ENCODE measurements at places on chromosomes 13 and 19. TPM values are rescaled to one million over a fixed set of nuclear protein-coding genes. Genes with fewer than 3 reads are reported as not detected.

DNA sequence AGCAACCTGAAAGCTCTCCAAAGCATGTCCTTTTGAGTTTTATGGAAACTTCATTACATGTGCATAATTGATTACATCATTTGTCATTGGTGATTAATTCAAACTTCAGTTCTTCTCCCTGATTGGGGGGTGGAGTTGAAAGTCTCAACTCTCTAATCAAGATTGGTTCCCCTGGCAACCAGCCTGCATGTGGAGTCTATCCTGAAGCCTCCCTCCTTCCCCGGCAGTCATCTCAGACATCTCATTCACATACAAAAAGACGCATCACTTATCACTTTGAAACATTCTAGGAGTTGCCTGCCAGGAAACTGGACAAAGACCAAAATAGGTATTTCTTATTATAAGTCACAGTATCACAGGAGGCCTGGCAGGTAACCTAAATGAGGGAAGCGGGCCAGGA, 50.5 kb downstream of the TEX26 start:
- DNase-seq, result no peak

GRCh38 chr19:1655987-1656608, 3.7 kb upstream of the TCF3 start:
- no peak for DNase-seq

DNA sequence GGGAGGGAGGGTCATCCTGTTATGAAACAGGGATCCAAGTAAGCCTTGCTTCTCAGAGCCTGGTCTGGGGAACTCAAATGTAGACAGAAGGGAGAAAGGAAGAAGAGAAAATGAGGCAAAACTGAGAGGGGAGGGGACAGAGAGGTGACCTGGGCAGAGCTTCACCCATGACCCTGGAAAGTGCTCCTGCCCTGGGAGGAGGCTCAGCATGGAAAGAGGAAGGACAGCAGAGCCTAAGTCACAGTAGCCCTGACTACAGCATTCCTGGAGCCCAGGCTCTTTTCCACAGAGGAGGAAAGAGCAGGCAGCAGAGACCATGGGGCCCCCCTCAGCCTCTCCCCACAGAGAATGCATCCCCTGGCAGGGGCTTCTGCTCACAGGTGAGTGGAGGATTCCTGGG, at the start of gene CEACAM3:
Gene CEACAM3 (plus strand): TSS at position 226 of the 400 bp plus-strand sequence. CDS start 91 bp downstream, at position 317.
- DNase-seq, result no peak

Gene EXOC3L2
- total RNA-seq, result not detected

DNA sequence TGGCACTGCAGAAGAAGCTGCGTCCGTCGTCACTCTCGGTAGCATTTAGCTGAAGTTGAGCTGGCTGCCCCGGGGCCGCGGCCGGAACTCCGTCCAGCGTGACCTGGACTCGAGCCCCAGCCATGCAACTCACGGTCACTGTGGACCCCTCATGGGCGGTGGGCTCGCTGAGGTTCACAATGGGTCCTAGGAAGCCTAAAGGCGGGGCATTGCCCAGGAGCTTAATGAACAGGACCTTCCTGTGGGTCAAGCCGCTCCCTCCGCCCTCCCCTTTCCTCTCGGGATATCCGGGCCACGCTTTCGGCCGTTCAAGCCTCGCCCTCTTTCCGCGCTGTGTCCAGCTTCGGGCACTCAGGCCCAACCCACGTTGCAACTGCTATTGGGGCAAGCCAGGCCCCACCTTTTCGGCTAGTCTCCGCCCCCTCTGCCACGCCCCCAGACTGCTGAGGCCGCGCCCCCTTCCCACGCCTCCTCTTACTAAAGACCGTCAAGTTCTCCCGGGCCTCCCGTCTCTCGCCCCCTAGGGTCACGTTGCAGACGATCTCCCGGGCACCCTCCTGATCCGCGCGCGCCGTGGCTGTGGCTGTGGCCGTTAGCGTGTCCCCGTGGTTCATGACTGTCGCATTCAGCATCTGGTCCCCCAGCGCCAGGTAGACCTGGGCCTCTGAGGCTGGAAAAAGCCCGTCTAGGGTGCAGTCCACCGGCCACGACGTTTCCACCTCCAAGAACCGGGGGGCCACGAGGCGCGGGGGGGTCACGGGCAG, 1.4 kb upstream of the RAVER1 start:
- peak; percentile 94 for DNase-seq

GRCh38 chr19:31181535-31181934, 167.7 kb downstream of the TSHZ3 start:
- DNase-seq, result no peak

Gene TMIGD2
- not detected for total RNA-seq

Gene PRR12
- total RNA-seq, result 3.8 TPM

Gene NTF4
- not detected for total RNA-seq

DNA sequence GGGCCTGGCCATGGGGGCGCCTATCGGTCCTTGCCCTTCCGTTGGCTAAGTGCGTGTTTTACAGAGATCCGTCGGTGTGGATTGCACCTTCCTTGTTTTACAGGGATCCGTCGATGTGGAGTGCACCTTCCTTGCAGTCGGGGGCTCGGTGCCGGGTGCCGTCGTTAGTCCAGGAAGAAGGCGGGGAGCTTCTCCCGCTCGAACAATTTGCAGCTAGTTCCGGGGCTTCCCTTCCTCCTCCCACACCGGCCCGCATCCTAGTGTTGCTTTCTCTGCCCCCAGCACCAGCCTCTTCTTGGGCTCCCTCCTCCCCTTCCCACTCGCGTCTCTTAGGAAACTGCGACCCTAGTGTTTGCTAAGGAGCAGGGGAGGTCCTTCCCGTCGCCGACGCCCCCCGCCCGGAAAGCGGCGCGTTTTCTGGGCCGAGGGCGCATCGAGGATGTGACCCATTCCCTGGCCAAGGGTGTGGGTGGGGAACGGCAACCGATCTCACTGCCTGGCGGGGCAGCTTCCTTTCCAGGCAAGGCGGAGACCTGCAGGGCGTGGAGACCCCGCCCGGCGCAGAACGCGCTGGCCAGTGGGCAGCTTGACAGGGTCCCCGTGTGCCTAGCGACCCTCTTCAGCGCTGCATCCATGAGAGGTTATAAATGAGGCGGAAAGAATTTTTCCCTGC, 75.7 kb upstream of the ZNF91 start:
- DNase-seq, result no peak

Gene MBD3L2
- not detected for total RNA-seq

GRCh38 chr19:14381689-14382474, 638 bp downstream of the ADGRE5 start:
- DNase-seq, result peak; percentile 64

Gene PRSS57
- not detected for total RNA-seq

Gene ATP13A1
- total RNA-seq, result 106 TPM

DNA sequence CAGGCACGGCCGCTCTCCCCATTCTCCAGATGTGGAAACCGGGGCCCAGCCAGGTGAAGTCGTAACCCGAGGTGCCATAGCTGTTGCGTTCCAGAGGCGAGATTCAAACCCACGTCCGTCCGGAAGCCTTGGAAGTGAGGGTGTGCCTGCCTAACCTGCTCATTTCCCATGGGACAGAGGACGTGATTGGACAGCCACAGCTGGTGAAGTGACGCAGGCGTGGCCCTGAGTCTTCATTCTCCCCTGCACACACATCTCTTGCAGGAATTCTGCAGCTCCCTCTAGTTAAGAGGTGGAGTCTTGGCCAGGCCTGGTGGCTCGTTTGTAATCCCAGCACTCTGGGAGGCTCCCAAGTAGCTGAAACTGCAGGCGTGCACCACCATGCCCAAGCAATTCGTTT, 16.8 kb downstream of the MEIS3 start:
- DNase-seq, result no peak

Gene COX6B2
- not detected for total RNA-seq

GRCh38 chr19:49873834-49874233, 3.3 kb downstream of the AKT1S1 start:
- DNase-seq, result no peak

Gene SYDE1
- total RNA-seq, result 68.1 TPM

DNA sequence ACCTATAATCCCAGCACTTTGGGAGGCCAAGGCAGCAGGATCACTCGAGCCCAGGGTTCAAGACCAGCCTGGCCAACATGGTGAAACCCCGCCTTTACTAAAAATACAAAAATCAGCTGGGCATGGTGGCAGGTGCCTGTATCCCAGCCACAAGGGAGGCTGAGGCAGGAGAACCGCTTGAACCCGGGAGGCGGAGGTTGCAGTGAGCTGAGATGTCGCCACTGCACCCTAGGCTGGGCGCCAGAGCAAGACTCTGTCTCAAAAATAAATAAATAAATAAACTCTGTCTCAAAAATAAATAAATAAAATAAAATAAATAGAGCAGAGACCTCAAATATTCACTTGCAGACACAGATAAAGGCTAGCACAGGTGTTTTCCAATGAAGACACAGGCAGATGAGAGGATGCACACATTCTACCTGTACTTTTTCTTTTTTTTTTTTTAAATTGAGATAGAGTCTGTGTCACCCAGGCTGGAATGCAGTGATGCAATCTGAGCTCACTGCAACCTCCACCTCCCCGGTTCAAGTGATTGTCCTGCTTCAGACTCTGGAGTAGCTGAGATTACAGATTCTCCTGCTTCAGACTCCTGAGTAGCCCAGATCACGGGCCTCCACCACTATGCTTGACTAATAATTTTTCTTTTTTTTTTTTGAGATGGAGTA, 2.7 kb upstream of the RPS16 start:
- no peak for DNase-seq

- no peak for DNase-seq
Measured at GRCh38 chr13:49220036-49220855, at the start of gene MLNR. TSS of gene MLNR (plus strand) at chr13:49220338. CDS start at chr13:49220338, 0 bp downstream.

- no peak for DNase-seq
Measured at GRCh38 chr19:4547303-4548237, 7.7 kb upstream of the LRG1 start.

Gene RB1
- 50.6 TPM for total RNA-seq

GRCh38 chr19:12720851-12721655, 2.7 kb downstream of the TNPO2 start:
- DNase-seq, result peak; percentile 46

DNA sequence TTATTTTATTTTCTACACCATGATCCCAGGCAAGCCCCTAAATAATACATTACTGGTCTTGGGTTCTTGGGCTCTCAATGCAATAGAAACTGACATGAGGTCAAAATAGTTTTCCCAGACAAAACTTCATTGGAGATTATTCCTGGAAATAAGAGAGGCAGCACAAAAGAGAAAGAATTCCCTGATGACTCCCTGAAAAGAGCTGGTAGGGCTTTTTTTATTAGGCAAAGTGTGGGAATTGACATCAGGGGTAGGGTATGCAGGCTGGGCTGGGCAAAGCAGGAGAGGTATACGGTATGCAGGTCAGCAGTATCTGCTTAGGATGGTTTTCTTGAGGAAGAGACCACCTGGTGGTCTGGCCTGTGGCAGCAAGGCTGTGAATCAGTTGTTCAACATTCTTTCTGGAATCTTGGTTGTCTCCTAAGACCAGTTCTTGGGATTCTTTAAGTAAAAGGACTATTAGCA, 9.3 kb upstream of the IGFL3 start:
- peak; percentile 44 for DNase-seq

GRCh38 chr13:111546921-111547675, 226.7 kb downstream of the TEX29 start:
- no peak for DNase-seq

Gene CTU1
- 13.9 TPM for total RNA-seq

Gene PGLYRP2
- not detected for total RNA-seq

DNA sequence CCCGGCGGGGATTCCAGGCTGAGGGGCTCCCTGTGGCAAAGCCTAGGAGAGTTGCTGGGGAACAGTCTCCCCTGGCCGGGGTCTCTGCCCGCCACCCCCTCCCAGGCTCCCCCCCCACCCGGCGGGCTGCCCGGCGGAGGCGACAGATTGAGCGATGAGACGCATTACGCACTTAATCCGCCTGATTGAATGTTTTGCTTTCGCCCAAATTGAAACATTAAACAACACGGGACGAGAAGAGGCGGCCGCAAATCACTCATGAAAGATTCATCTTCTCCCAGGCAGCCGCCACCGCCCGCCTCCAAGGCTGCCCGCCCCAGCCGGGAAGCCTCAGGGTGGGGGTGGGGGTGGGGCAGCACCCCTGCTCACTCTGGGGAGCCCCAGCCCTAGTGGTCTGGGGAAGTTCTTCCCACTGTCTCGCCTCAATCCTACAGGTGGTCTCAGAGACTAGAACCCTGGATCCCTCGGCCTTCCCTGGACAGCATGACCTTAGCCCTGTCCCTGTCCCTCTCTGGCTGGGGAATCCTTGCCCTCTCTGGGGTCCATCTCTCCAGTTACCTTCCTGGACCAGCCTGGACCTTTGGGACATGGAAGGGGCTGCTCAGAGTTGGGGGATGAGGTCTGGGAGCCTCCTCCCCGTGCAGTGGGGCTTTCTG, 7.6 kb upstream of the ERFL start:
- no peak for DNase-seq

DNA sequence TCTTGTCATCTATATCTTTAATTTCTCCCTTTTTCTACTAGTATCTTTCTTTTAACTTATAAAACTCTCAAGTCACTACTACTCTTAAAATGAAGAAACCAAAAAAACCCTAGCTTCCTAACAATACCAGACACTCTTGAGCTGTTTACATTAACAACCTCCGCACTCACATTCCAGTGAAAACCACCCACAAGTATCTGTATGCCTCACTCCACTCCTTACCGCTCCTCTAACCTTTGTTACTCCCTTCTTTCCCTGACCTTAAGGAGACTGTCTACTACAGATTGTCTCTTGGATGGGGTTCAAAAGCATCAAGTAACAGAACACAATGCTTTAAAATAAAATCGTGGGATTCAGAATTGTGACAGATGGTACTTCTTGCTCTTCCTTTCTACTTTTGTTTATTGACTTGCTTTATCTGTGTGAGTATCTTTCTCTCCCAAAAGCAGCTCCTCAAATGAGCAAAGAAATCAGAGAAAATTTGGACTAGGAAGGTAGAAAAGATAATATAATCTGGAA, 110.0 kb upstream of the FBXL3 start:
- peak; percentile 45 for DNase-seq

Gene GRIK5
- 0.06 TPM for total RNA-seq

Gene WDR62
- total RNA-seq, result 23.6 TPM
